ENCODE measurements at places on chromosomes 7 and 10.
A peak's percentile ranks its signal among the peaks of the same experiment; 100 is the strongest.

- no peak for DNase-seq
- no peaks in the 10 kb centered on the region for H3K36me3 ChIP-seq
- no peak overlapping the region for H3K4me3 ChIP-seq
- H3K4me1 ChIP-seq: no peaks in the 10 kb centered on the region
Observed at GRCh38 chr7:110017405-110017804, 1073.5 kb upstream of the LRRN3 start.

GRCh38 chr7:41046221-41046761, 656.6 kb downstream of the INHBA start:
- H3K27me3 ChIP-seq: no peaks in the 10 kb centered on the region
- H3K27ac ChIP-seq: no peak overlapping the region
- H3K36me3 ChIP-seq: no peaks in the 10 kb centered on the region
- no peaks in the 10 kb centered on the region for H3K4me1 ChIP-seq
- H3K4me3 ChIP-seq: no peak overlapping the region

DNA sequence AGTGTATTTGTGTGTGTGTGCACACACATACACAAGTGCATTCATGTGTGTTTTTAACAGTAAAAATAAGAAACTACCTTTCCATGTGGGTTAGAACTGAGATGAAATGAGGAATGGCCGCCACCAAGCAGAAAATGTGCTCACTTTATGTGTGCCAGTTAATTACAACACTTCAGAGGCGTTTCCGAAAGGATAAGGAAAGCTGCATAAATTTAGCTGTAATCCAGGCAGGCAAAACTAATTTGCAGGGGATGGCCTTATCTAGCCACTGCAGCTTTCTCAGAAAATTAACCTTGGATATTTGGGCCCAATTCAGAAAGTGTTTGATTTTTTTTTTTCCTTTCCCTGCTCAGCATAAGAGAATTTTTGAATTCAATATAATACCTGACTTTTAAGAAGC, 328.8 kb upstream of the PHF14 start:
- no peak for DNase-seq
- no peak overlapping the region for H3K27ac ChIP-seq
- H3K36me3 ChIP-seq: no peaks in the 10 kb centered on the region
- H3K27me3 ChIP-seq: no peaks in the 10 kb centered on the region
- H3K4me1 ChIP-seq: no peaks in the 10 kb centered on the region

DNA sequence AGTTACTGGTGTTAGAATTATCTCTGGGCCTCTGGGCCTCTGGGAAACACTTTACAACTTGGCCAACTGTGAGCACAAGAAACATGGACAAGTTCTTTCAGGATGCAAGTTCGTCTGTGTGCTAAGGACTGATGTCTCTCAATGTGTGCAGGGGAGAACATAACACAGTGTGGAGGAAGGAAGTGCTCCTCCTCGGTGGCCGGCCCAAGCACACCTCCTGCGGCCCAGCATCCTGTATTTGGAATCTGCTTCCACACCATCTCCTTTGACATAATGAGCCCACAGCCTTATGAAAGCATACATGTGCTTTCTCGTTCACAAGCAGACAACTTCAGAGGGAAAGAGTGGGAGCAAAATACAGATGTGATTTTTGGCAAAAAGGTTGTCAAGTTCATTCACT, 59.0 kb downstream of the MTPN start:
- H3K27me3 ChIP-seq: no peaks in the 10 kb centered on the region
- no peaks in the 10 kb centered on the region for H3K4me1 ChIP-seq
- H3K36me3 ChIP-seq: no peaks in the 10 kb centered on the region
- no peak for DNase-seq
- H3K4me3 ChIP-seq: no peak overlapping the region
- H3K27ac ChIP-seq: no peak overlapping the region

- no peak overlapping the region for H3K27ac ChIP-seq
- H3K4me3 ChIP-seq: no peak overlapping the region
- no peaks in the 10 kb centered on the region for H3K27me3 ChIP-seq
- H3K36me3 ChIP-seq: no peaks in the 10 kb centered on the region
Observed at GRCh38 chr10:5498791-5499492, 428 bp downstream of the CALML5 start.

- no peaks in the 10 kb centered on the region for H3K27me3 ChIP-seq
- no peak overlapping the region for H3K4me3 ChIP-seq
- no peak overlapping the region for H3K27ac ChIP-seq
- H3K4me1 ChIP-seq: peaks cover 5% of the 10 kb centered on the region
- H3K36me3 ChIP-seq: peaks cover 4% of the 10 kb centered on the region
Observed at GRCh38 chr7:74183142-74183541, 9.0 kb downstream of the EIF4H start.

- H3K4me1 ChIP-seq: peaks cover 16% of the 10 kb centered on the region
- no peaks in the 10 kb centered on the region for H3K36me3 ChIP-seq
- H3K4me3 ChIP-seq: no peak overlapping the region
- DNase-seq: peak; percentile 96
- H3K27me3 ChIP-seq: no peaks in the 10 kb centered on the region
Observed at GRCh38 chr7:106071356-106071998, 40.6 kb downstream of the SYPL1 start.

Measured in mesendoderm (in vitro differentiated cells).